Foreskin melanocyte (primary cell): ENCODE measurements at places on chromosomes 13 and 19.

DNA sequence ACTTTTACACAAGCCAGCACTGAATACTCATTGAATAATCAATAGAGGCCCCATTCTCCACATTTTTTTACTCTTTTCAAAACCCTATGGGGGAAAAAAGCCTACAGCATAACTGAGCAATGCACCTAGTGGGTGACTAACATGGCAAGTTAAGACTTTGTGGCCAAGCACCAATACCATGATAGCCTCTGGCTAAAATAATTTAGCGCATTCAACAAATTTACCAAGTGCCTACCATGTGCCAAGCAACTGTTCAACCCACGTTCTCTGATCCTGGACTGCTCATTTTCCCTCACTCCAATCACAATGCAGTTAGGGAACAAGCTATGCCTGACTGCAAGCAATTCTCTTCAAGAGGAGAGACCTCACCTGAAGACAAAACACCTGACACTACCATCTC, 3.0 kb downstream of the ANKRD10 start:
- DNase-seq: no peak

DNA sequence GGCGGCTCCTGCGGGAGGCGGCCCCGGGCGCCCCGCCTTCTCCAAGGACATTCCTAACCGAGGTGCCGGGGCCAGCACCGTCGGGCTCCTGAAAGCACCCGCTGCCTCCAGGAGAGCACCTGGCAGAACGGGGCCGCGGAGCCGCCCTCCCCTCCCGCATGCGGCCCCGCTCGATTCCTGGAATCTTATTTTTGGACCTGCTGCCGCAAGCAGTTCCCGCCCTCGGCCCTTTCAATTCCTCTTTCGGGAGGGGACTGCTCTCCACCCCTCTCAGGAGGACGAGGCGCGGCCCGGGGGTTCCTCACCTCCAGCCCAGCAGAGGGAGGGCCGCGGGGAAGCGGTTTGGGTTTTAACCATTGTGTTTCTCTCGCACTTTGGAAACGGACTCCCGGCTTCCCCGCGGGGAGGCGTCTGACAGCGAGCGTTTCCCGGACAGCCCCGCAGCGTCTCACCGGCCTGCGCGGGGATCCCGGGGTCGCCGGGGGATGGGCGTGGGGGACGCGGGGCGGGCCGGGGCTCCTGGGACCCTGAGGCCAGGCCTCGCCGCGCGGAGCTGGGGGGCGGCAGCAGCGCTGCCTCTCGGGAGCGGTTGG, 849 bp downstream of the GAS6 start:
- no peak for DNase-seq

DNA sequence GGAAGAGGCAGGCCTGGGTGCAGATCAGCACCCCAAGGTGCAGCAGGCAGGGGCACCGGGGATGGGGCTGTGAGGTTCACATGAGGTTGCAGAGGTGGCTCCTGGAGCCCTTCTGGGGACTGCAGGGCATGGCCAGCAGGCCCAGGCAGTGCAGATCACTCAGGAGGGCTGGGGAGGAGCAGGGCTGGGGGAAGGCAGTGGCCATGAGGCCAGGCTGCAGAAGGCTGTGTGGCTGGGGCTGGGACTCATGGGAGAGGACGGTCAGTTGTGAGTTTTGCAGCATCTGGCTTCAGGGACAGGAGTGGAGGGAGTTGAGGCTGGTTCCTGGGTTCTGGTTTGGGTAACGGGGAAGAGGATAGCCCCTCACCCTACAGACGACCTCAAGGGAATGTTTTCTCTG, 7.3 kb downstream of the WDR88 start:
- DNase-seq: no peak

DNA sequence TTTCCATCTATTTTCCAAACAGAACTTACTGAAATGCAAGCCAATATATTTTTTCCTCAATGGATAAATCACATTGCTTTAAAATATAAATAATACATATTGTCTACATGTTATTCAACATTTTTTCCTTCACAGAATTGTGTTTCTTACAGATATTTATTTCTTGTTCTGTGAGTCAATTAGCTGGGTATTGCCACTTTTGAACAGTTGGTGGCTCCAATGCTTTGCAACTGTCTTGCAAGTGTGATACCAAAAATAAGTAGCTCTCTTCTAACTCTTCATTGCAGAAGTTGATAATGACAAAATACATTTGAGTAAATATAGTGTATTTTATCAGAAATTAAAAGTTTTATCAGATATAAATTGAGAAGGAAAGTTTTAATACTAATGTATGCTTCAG, 17.1 kb upstream of the GPC5 start:
- no peak for DNase-seq

- DNase-seq: no peak
Measured at GRCh38 chr13:103222683-103223082, 156.5 kb upstream of the SLC10A2 start.

DNA sequence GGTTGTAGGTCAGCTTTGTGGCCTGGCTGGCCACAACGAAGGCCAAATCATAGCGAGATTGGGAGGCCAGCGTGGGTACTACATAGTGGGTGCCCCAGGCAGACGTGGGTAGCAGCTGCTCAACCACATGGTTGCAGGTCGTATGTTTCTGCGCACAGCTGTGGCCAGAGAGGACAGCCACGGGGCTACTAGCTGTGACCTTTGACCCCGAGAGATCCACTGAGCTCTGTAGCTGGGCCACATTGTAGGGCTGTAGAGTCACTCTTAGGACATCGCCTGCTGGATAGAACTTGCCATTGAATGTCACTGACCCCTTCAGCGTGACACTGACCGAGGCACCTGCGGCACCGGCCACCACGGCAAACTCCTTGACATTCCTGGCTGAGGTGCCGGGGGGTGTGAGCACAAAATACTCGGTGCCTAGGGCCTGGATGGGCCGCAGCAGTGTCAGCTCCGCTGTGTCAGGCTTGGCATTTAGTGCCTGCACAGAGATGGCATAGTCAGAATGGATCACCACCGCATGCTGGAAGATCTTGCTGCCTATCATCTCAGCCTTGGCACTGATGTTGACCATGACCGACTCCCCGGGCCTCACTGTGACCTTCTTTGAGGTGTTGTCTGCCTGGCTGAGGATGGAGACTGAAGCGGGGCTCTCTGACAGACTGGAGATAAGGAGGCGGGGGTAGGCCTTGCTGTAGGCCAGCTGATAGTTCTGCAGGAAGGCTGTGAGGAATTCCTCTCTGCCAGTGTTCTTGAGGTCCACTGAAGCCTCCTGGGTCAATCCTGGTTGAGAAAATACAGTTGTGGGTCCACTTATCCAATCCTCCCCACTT, 6.7 kb downstream of the FCGBP start:
- DNase-seq: no peak
